Hematopoietic multipotent progenitor cell treated with erythropoietin and hydrocortisone succinate and interleukin-3 and kit ligand, for 8 days (in vitro differentiated cells): ENCODE measurements at places on chromosomes 1 and 21.

- no peak for DNase-seq
Observed at GRCh38 chr1:39696448-39696847, 5.2 kb upstream of the HPCAL4 start.

- no peak for DNase-seq
Observed at GRCh38 chr1:79005945-79006344, 585 bp downstream of the ADGRL4 start.

DNA sequence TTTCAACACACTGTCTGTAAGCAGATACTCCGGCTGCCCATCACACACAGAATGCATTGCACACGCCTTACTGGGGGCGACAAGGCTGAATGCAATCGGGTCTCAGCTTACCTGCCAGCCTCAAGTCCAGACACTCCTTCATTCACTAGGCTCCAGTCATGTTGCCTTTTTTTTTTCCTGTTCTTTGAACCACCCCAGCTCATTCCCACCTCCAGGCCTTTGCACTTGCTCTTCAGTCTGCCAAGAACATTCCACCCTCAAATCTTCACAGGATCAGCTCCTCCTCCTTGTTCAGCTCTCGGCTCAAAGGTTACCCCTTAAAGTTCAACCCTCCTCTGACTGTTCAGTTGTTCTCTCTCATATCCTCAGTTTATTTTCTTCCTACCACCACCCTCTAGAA, 181.9 kb upstream of the ESRRG start:
- no peak for DNase-seq

DNA sequence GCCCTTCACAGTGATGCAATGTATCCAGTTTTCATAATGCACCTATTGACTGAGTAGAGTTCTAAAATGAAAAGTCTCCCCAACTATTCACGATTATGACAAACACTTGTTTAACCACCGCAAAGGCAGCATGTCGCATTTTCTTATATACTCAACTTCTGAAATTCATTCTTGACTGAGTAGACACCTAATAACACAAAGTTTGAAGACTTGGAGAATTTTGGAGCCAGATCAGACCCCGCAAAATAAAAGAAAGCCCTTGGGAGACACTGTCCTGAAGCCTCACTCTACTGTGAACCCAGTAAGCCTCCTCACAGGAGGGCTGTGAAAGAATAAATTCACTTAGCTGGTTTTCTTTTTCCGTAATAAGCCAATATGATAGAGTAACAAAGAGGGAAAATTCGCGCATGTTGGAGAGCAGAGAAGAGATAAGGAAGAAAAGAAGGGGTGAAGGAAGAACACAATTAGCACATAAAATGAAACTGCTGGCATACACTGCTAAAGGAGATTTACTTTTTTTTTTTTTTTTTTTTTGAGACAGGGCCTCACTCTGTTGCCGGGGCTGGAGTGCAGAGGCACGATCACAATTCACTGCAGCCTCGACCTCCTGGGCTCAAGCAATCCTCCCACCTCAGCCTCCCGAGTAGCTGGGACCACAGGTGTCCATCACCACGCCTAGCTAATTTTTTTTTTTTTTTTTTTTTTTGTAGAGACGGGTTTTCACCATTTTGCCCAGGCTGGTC, 492 bp upstream of the COLGALT2 start:
- no peak for DNase-seq

- no peak for DNase-seq
Observed at GRCh38 chr1:185073725-185074124, 28.4 kb downstream of the RNF2 start.

DNA sequence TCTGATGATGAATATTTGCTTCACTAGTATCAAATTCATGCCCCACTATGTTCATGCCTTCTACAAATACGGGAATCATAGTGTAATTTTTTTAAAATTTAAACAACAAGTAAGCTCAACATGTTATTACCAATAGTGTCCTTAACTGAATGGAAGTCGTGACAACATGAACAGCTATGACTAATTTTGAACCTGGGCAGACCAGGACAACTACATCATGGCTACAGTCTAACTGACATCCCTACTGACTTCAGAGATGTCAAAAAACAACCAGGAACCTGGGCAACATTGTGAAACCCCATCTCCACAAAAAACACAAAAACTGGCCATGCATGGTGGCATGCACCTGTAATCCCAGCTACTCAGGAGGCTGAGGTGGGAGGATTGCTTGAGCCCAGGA, 33.5 kb upstream of the RAP1A start:
- DNase-seq = no peak

DNA sequence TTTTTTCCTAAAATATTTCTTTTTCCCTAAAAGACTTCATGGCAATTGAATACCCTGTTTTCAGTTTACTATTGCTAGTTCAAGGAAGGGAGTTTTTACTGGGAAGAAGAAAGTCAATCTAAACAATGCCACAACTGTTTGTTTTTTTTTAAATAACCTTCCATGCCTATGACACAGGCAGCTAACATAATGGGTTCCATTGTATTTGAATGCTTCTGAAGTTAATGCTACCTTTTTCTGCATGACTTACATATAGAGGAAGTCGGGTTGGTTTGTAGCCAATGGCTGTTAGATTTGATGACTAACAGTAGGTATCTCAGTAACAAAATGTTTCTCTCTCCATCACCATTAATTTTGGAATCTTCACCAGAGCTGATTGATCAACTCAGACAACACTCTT, 134.0 kb downstream of the KIF26B start:
- no peak for DNase-seq

DNA sequence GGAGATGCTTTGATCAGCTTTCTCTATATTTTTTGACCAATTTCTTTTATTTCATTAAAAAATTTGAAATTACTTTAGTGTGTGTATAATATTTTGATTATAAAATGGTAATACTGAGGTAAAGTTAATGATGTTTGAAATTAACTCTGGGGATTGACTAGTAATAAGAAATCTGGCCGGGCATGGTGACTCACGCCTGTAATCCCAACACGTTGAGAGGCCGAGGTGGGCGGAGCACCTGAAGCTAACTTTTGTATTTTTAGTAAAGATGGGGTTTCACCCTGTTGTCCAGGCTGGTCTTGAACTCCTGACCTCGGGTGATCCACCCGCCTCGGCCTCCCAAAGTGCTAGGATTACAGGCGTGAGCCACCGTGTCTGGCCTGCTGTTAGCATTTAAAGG, 17.5 kb downstream of the SCP2 start:
- DNase-seq = no peak

DNA sequence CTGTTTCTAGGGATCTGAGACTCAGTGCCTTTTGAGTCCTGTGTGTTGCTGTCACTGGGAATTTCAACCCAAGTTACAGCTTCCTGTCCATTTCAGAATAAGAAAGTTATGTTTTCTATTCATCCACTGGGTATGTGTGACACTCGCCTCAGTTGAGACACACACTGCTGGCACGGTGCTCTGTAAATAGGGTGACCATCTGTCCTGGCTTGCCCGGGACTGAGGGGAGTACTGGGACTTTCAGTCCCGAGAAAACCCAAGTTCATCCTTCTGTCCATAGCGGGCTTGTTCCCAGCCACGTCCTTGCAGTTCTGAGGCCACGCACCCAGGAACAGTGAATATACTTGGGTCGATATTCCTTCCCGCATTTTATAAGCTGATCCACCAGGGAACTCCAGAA, 56.3 kb upstream of the DISP3 start:
- no peak for DNase-seq

GRCh38 chr1:39238476-39238875, 34.0 kb downstream of the MACF1 start:
- DNase-seq = no peak

- DNase-seq = no peak
Observed at GRCh38 chr1:212648431-212648830, 39.9 kb downstream of the ATF3 start.

GRCh38 chr1:204072931-204073836, at the start of gene SOX13:
SOX13 (plus strand) TSS chr1:204073115; CDS start chr1:204112916, 39,801 bp downstream.
- peak; percentile 36 for DNase-seq

GRCh38 chr1:180863158-180863775, 49.4 kb upstream of the KIAA1614 start:
- DNase-seq = peak; percentile 71

GRCh38 chr1:79133774-79134364, 127.3 kb upstream of the ADGRL4 start:
- DNase-seq = no peak

DNA sequence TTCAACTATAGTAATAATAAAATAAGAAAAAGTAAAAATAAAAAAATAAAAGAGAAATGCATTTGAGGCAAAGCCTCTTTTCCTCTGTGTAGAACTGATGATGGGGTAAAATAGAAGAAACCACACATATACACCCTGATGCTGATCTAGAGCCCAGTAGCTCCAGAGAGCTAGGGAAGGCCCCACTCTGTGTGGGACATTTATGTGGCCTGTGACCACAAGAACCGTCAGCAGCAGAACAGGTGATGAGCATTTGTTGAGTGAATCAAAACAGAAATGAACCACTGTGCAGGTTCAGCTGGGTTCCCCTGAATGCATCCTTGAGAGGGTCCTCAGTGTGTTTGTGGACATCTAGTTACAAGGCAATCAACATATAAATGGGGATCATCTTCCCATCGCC, 221.8 kb upstream of the HOOK1 start:
- DNase-seq = no peak

DNA sequence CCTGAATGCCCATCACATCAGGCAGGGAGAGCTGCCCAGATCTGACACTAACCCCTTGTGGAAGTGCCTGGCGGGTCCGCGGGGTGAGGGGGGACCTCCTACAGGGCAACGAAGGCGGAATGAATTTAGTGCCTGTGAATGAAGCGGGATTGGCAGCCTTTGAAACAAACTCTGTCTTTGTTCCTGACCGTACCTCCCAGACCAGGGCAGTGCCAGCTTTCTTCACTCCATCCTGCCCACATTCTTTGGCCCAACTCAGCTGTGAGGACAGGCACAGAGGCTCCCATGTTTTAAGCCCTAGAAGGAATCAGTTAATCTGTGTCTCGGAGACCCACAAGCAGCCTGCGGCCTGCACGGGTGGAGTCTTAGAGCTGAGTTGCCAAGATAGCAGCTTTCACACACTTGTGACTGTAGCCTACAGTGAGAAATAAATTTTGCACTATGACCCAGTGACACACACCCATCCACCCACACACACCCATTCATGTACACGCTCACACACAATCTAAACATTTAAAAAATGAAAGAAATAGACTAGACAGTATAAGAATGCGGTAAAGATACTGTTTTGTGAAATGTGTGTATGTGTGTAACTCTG, 60.1 kb upstream of the USP24 start:
- DNase-seq = peak; percentile 92

DNA sequence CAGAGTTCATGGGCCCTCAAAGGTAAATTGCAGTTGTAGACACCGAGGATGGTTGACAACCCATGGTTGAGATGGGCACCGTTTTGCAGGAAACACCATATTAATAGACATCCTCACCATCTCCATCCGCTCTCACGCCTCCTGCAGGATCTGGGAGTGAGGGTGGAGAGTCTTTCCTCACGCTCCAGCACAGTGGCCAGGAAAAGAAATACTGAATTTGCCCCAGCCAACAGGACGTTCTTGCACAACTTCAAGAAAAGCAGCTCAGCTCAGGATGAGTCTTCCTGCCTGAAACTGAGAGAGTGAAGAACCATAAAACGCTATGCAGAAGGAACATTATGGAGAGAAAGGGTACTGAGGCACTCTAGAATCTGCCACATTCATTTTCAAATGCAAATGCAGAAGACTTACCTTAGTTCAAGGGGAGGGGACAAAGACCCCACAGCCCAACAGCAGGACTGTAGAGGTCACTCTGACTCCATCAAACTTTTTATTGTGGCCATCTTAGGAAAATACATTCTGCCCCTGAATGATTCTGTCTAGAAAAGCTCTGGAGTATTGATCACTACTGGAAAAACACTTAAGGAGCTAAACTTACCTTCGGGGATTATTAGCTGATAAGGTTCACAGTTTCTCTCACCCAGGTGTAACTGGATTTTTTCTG, 9.3 kb downstream of the SLAMF8 start:
- DNase-seq = no peak
